ENCODE measurements at places on chromosomes 13 and 19.

DNA sequence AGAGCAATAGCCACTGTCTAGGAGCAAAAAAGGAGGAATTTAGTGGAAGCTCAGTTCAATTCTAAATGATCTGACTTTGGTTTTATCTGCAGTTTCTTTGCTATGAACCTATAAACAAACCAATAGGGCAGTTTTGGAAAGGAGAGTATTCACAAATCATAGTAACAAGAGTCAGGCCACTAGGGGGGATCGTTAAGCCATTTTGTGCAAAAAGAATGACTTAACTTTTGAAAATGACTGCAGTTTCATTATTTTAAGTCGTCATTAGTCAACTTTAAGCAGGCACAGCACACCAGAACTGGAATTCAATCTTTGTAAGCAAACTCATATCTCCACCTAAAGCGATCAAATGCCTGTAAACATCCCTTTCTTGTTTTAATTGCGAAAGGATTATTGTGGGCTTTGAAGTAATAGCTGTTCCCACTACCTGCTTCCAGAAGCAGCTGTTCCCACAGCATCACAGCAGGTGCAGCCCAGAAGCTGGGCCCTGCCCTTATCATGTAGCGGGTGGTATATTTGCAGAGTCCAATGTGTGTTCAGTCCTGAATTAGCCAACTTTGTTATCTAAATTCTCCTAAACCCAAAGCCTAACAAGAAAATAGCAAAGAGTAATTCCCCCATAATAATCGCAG lies 51.5 kb downstream of the SOX21 start:
- no peak for DNase-seq

GRCh38 chr13:74068471-74068870 lies 65.7 kb downstream of the KLF12 start:
- no peak for DNase-seq

DNA sequence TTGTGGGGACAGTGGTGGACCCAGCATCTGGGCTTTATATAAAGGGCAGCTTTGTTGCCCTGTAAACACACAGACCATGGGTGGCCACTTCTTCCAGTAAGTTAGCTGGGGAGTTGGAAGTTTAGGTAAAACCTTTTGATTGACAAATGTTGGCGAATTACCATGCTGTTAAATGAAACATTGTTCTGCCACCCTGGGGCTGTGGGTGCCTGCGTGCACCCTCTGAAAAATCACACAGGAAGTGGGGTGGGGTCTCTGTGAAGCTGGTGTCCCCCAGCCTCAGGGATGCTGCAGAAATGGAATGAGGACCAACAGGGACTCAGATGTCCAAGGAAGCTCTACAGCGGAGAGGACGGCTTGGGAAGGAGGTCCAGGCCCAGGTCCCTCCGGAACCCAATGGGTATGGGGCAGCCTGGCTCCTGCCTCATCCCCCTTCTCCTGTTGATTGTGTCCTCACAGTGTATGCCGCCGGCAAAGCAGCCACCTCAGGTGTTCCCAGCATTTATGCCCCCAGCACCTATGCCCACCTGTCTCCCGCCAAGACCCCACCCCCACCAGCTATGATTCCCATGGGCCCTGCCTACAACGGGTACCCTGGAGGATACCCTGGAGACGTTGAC lies 2.8 kb upstream of the USF2 start:
- peak; percentile 26 for DNase-seq

DNA sequence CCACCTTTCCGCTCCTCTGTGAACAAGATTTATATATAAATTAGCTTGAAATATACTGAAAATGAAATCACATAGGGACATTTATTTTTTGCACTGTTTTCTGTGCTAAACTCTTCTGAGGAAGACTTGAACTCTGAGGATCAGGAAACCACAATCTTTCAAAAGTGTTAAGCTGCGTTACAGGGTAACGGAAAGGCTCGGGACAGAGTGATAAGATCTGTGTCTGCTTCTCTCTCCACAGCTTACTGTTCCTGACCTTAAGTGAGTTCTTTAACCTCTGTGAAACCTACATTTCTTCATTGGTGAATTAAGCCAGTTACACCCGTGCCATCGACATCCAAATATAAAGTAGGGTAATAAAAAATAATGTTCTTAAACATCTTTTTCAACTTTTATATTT lies 38.9 kb downstream of the DACH1 start:
- DNase-seq: no peak

GRCh38 chr13:65605396-65605795 lies 1624.7 kb downstream of the PCDH9 start:
- no peak for DNase-seq

- no peak for DNase-seq
Observed at GRCh38 chr19:33493401-33494275, 28.0 kb downstream of the PEPD start.

DNA sequence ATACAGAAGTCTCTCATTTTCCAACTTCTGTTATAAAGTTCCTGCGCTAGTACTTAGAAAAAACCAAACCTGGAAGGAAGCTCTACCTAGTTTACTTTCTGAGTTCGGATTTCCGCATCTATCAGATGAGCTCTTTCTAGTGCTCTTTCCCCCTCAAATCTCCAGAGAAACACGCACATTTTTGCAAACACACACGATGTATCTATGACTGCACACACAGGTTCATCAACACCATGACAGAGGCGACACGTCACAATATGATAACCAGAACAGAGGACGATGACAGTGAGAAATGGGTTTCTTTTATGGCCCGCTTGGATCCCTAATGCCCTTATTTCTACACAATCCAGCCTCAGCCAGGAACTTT lies 629 bp upstream of the LRRC63 start:
- no peak for DNase-seq

GRCh38 chr13:53405616-53406015 lies 377.0 kb downstream of the OLFM4 start:
- no peak for DNase-seq

- peak; percentile 92 for DNase-seq
Observed at GRCh38 chr19:58581227-58582141, 8.3 kb upstream of the MZF1 start.

DNA sequence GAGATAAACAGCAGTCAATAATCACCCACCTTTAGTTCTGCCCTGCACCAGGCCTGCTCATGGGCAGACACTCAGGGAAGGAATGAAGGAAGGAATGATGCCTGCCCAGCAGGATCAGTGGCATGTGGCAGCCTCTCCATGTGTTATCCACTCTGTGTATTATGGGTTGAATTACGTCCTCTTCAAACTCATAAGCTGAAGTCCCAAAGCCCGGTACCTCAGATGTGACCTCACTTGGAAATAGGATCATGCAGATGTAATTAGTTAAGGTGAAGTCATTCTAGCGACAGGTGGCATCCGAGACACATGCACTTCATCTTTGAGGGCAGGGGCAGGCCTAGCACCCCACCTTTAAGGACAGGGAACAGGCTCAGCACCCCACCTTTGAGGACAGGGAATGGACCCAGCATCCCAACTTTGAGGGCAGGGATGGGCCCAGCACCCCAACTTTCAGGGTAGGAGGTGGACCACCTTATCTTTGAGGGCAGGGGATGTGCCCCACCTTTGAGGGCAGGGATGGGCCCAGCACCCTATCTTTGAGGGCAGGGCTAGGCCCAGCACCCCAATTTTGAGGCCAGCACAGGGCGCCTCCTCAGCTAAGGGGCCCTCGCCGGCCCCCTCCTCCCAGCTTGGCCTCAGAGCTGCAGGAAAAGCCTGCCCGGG lies 127.6 kb downstream of the URI1 start:
- DNase-seq: no peak

DNA sequence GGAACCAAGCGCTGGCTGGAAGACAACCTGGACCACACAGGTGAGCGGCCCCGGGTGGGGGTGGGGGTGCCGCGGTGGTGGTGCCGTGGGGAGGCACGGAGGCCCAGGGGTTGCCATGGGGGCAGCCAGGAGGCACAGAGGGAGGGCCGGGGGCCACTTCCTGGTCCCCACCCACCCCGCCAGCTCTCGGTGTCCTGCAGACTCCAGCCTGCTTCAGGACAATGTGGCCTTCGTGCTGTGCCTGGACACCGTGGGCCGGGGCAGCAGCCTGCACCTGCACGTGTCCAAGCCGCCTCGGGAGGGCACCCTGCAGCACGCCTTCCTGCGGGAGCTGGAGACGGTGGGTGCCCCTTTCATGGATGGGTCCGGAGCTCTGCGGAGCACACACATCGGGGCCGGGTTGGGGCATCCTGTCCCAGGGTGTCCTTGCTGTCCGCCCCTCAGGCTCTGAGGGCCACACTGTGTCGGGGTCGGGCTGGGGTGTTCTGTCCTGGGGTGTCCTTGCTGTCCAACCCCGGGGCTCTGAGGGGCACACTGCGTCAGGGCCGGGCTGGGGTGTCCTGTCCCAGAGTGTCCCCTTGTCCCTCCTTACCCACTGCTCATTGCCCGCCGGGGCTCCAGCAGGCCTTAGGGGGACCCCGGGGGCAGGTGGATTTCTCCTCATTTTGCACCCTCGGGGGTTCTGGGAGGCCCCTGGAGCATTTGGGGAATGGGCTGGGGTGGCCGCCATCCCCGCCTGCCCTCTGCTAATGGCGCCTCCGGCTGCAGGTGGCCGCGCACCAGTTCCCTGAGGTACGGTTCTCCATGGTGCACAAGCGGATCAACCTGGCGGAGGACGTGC lies 18.3 kb downstream of the NCLN start:
- peak; percentile 14 for DNase-seq

- no peak for DNase-seq
Observed at GRCh38 chr19:39847525-39847924, 1.3 kb upstream of the FBL start.

DNA sequence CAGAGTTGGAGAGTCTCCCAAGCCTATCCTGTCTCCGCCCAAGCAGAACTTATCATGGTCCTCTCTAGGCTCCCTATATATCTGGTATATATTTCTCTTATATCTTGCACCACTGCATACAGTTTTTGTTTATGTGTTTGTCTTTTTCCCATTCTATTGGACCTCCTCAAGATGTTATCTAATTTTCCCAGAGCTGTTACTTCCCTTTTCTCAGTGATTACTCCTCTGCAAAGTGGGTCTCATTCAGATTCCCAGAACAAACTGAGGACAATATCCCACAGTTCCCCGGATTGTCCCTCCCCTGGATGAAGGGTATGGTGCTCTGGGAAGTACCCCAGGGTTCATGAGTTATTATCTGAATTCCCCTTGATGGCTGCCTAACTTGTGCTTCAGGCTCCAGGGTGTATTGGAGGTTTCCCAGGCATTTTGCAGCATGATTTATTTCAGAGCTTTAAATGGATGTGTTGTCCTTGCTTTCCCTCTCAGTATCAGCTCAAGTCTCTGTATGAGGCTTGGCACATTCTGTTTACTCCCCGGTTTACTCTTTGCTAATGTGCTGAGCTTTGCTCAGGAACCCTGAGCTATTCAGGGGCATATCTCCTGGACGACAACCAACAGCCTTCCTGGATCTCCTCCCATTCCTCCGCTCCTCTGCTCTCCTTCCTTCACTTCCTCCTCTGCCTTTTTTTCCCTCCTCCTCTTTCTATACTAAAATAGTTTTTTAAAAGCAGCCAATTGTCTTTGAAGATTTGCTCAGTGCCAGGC lies 329.3 kb downstream of the SPRY2 start:
- DNase-seq: no peak

DNA sequence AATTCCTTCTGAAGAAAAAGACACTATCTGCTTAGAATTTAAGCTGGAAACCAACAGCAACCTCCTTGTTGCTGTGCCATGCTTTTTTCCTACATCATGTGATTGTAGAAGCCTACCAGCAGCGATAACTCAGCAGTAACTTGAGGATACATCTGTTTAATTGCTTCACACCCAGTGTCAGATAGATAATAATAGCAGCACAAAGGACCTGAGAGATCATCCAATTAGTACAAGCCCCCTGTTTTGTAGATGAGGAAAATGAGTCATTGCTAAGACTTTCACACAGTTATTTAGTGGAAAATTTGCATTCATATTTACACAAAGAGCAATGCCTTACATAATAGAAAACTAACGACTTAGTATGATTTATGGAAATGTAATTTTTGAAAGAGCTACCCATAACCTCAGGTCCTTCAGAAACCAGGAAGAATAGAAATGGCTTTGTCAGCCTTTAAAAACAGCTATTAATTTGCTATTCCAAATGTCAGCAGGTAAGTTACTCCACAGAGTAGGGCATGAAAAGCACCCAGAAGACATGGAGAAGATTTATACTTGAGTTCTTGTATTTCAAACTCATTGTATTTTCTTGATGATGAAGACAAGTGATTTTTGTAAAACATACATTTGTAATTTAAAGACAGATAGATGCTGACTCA lies 93.7 kb upstream of the SGCG start:
- no peak for DNase-seq

GRCh38 chr19:12202250-12202649 lies 39.4 kb downstream of the ZNF136 start:
- peak; percentile 20 for DNase-seq

DNA sequence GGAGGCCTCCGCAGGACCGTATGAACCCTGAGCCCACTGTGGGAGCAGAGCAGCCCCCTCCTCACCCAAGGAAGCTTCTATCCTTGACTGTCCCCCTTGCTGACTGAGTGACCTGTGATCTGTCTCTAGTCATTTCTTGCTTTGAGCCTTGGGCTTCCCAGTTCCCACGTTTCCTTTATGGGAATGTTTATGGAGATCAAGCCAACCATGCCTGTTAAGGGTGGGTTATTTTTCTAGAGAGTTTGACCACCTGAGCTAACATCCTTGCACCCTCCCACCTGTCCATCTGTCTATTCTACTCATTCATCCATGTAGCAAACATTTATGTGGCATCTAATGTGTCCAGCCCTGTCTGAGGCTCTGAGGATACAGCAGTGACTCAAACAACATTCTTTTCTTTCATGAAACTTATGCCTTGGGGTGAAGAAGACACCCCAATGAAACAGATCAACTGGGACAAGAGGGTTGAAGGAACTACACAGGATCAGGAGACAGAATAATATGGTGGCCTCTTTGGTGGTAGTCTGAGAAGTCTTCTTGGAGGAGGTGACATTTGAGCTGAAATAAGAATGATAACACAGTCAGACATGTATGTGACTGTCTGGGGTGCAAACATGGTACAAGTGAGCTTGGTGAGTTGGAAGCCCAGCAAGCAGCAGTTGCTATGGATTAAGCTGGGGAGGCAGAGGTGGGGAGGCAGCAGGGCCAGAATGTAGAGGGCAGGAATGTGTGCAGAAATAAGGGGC lies 30.5 kb downstream of the CERS4 start:
- no peak for DNase-seq

DNA sequence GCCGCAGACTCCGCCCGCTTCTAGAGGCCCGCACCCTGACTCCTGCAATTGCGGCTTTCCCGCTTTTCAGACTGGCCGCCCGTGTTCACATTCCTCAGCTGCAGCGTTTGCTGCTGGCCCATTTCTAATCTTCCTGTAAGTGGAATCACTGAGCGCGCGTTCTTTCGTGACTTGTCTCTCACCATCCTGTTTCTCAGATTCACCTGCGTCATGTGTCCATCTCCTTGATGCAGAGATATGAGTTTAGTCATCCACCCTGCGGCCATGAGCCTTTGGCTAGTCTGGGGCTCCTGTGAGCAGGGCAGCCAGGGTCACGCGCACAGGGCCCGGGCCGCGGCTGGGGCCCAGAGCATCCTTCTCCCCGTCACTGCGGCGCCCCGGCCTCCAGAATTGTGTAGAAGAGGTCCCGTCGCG lies 110.0 kb downstream of the CRYL1 start:
- no peak for DNase-seq

All from femur (tissue), 1 donor.